Esophagus mucosa (tissue), 1 donor: ENCODE measurements at places on chromosomes 6 and 20.
A peak's percentile ranks its signal among the peaks of the same experiment; 100 is the strongest.

DNA sequence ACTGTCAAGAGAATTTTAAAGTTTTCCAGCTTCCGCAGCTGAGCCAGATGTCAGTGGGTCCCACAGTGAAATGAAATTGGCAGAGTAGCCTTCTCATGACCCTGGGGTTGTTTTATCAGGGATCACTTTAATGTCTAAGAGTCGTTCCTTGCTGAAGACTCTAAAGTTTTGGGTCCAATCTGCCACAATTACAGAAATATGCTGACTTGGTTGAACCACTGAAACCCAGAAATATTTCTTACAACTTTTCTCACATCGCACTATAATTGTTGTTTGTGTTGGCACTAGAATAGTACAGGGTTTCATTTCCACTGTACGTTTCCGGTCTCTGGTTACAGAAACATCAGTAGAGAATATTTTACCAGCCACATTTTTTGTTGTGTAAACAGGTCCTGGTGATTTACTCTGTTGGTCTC is 109.0 kb downstream of the HMGCLL1 start:
- ATAC-seq, result no peak

GRCh38 chr20:37533154-37533715 is 5.6 kb upstream of the BLCAP start:
- ATAC-seq, result no peak

DNA sequence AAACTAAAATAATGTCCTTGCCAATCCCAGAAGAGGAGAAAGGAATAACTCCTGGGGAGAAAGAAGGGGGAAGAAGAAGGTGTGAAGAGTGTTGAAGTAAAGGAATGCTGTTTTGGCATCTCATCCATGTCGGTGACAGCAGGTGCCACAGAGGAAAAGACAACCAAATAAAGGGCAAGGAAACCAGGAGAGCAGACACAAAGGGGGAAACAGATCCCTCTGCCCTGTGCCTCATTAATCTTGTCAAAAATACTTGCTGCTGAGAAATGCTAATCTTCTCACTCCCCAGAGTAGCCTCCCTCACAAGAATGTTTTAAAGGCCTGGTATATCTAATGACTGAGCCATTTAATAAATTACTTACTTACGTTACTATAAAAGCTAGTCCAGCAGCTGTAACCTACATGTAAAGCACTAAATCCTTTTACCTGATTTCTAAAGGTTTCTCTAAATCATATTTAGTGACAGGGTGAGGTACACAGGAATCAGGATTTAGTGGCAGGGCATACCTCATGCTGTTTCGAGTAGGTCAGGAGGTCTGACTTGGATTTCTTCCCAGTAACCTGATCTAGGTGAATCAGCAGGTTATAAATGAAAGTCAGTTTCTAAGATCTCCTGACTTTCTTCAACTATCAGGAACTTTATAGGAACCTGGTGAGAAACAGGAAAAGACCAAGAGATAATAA is 377.1 kb downstream of the CENPW start:
- ATAC-seq, result no peak

GRCh38 chr6:156306531-156306930 is 470.6 kb upstream of the ARID1B start:
- no peak for ATAC-seq

- ATAC-seq, result no peak
Observed at GRCh38 chr20:60058879-60059278, 100.7 kb downstream of the CDH26 start.

GRCh38 chr6:132063738-132064137 is 112.6 kb upstream of the CCN2 start:
- ATAC-seq, result peak; percentile 62

DNA sequence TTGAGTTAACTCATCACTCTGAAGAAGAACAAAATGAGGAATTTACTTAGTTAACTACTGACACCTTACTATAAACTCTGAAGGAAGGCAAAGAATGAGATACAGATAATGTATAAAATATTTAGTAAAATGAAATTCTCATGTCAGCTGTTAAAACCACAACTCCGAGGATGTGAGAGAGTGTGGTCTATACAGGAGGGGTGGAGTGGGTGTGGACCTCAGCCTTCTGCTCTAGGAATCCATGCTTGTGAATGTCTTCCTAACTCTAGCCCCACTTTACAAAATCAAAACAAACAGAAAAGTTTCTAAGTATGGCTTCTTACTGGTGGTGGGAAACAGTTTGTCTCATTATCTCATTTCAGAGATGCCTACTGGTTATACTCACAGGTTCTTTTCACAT is 14.2 kb downstream of the PPP1R14C start:
- no peak for ATAC-seq

- no peak for ATAC-seq
Observed at GRCh38 chr6:43361269-43361668, 8.2 kb downstream of the ZNF318 start.

DNA sequence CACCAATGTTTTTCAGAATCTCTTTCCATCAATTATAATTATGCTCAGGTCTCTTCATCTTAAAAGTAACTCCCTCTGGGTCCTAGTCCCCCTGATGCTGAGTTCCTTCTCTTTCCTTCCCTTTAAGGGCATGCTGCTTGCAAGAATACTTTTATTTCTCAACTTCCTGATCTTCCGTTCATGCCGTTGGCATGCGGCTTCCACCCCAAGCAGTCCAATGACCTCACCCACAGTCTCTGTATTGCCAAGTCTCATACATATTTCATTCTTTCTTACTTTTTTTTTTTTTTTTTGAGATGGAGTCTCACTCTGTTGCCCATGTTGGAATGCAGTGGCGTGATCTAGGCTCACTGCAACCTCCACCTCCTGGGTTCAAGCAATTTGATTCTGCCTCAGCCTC is 83.5 kb downstream of the NDUFAF5 start:
- no peak for ATAC-seq

DNA sequence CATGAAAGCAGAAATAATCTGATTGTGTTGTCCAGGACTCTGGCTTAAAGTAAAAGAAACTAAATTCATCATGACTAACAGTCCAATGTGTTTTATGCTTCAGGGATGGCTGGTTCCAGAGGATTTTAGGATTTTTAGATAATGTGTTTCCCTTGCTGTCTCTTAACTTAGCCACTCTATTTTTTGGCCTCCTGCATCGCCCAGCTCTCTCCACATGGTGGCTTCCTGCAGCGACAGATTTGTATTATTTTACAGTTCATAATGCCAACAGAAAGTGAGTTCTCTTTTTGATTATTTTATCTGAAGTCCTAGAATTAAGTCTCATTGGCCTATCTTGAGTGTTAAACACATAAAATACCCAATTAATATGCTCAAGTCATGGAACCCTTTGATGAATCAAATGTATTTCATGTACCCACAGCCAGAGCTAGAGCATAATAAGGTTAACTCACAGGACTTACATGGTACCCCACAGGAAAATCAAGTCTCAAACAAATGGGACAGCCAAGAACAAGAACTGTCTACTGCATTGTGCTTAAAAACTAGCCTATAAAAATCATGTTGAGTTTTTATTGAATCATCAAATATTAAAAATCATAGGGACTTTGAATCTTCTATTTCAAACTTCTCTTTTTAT is 582.5 kb downstream of the DOK5 start:
- ATAC-seq, result no peak

DNA sequence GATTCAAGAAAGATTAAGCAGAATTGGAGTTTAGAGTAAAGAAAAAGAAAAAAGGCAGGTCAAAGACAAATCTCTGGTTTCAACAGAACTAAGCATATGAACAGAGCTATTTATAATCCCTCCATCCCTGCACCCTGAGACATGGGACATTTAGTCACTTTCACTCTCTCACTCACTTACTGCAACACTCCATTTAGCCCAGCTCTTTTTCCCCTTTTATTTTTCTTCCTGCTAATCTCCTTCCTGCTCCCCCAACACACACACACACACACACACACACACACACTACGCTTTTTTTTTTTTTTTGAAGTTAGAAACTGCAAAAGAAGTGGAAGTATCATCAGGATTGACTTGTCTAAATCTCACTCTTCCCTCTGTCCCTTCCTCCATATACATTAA is 45.1 kb upstream of the TBC1D7 start:
- ATAC-seq, result no peak

GRCh38 chr20:31570735-31571617 is 34.1 kb upstream of the ID1 start:
- no peak for ATAC-seq
